ENCODE measurements at places on chromosomes 5 and 9. TPM values are rescaled to one million over a fixed set of nuclear protein-coding genes. Genes with fewer than 3 reads are reported as not detected.

DNA sequence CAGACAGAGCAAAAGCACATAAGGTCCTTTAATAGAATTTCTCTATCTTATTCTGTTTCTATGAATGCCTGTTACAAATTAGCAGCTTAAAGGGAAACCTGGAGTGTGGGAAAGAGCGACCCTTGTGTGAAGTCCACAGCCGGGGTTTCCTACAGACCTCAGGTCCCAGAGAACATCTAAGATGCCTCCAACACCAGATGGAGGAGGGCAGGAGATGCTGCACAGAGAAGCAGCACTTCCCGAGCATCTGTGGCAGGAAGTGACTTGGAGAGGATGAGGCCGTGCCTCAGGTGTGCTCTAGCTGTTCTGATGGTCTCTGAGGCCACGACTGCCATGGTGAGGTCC, 26.8 kb downstream of the IRF1 start:
- DNase-seq, result no peak

GRCh38 chr5:157987259-157987658, 128.3 kb upstream of the CLINT1 start:
- no peak for DNase-seq

DNA sequence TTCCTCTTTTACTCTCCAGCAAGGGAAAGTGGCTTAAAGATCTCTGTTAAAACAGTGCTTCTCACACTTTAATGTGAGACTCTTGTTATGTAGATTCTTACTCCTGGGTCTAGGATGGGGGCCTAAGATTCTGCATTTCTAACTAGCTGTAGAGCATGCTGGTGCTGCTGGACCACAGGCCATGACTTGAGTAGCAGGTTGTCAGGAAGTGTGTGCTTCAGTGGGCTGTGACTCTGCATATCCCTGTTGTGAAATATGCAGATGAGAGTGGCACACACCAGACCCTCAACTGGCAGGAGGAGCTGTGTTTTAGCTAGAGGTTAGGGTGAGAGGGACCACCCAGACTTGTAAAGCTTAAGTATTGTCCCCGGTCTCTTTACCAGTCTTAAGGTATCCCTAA, 191.1 kb upstream of the DMRT1 start:
- DNase-seq, result no peak

DNA sequence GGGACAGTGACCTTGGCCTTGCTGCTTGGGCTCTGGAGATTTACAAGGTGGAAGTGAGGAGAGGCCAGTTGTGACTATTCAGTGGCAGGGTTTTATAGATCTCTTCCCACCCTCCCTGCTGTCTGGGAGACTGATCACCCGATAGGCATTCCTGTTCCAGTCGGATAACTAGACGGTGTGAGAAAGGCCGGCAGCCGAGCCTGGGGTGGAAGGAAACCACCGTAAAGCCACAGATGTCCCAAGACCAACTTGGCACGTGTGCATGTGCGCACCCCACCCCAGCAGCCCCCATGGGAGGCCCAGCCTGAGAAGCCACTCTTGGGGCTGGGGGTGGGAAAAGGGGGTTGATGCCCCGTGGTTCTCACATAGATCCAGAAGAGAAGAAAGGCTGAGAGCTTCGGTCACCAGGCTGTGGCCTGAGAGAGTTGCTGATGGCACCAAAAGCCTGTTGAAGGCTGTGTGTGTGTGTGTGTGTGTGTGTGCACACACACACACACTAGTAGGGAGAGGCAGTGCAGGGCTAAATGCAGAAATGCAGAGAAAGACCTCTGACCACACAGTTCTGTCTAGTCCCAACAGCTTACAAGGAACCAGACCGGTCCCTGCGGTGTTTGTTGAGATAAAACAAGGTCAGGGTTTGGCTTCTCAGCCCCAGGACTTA, 225.8 kb downstream of the FANCC start:
- DNase-seq, result no peak

Gene NCBP1
- 53.5 TPM for total RNA-seq

DNA sequence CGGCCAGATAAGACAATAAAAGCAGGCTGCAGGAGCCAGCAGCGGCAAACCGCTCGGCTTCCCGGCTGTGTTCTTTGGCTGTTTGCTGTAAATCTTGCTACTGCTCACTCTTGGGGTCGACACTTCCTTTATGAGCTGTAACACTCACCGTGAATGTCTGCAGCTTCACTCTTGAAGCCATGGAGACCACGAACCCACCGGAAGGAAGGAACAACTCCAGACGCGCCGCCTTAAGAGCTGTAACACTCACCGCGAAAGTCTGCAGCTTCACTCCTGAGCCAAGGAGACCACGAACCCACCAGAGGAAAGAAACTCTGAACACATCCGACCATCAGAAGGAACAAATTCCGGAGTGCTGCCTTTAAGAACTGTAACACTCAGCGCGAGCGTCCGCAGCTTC, 451.7 kb downstream of the AGTPBP1 start:
- no peak for DNase-seq

- peak; percentile 92 for DNase-seq
These were observed 725 bp downstream of the NDUFB6 start for GRCh38 chr9:32571969-32572899.

- DNase-seq, result no peak
These were observed 44.1 kb downstream of the SLC22A5 start for GRCh38 chr5:132413567-132413966.

GRCh38 chr5:142749321-142749720, 20.9 kb upstream of the ARHGAP26 start:
- no peak for DNase-seq

- no peak for DNase-seq
These were observed 139.5 kb upstream of the KLF9 start for GRCh38 chr9:70553707-70554673.

Gene CSF1R
- total RNA-seq, result 0.45 TPM

Gene C9orf152
- not detected for total RNA-seq

Gene BASP1
- 0.93 TPM for total RNA-seq

GRCh38 chr5:13552361-13552760, 392.1 kb downstream of the DNAH5 start:
- DNase-seq, result no peak

GRCh38 chr5:32057187-32058096, 116.7 kb downstream of the GOLPH3 start:
- no peak for DNase-seq

GRCh38 chr5:170628028-170628427, 124.2 kb downstream of the KCNIP1 start:
- DNase-seq, result no peak

Gene PIK3R1
- 455 TPM for total RNA-seq

- no peak for DNase-seq
These were observed 11.1 kb downstream of the ZNF608 start for GRCh38 chr5:124735169-124735858.

- DNase-seq, result no peak
These were observed 84.6 kb upstream of the FBXW11 start for GRCh38 chr5:172090976-172091547.

GRCh38 chr9:89603767-89604665, 796 bp upstream of the GADD45G start:
- DNase-seq, result peak; percentile 58

DNA sequence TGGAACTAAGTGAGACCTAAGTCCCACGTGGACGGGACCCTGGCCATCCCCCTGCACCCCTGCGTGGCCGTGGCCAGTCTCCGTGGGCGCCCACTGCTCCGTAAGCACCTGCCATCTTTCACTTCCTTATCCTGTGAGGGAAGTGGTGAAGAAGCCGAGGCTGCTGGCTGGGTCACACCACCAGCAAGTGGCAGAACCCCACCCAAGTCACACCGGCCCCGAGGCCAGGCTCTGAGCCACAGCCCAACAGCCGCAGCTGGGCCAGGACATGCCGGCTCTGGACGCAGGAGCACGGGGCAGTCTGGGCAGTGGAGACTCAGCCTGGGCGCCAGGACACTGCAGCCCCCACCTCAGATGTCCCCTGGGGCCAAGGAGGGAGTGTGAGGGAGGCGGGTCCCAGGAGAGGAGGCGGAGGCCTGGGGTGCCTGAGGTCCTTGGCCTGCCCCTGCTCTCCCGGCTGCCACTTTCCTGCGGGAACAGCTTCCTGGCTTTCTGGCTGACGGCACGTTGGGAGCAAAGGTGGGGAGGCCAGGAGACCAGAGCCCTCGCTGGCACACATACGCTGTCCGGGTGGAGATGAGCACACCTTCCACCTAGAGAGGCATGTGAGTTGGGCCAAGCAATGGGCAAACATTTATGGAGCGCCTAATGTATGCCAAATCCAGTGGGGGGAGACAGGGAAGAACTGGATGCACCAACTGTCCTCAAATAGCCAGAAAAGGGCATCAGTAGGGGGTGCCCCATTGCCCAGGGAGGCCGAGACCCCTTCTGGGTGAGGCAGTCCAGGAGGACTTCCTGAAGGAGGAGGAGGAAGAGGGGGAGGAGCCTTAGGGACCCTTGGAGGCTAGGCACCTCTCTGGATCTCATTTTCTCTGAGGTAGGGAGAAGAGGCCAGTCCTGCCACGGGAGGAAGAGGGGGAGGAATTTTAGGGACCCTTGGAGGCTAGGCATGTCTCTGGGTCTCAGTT, 43.9 kb upstream of the EGFL7 start:
- DNase-seq, result no peak

DNA sequence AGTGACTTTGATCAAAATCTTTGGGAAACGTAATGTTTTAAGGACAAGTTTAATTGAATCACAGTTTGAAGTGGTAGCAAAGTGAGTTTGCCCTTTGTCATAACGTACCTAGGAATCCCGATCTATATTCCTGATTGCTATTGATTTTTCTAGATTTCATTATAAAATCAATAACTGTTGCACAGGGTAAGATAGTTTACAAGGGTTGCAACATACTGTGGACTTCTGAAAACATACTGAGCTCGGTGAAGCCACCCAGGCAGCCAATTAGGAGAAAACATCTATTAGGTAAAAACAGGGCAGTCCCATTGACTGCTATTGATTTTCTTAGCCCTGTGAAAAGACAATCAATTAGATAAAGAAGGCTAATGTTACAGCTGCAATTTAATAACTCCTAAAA, 659.9 kb downstream of the ISL1 start:
- no peak for DNase-seq

- no peak for DNase-seq
These were observed 7.7 kb downstream of the FGFR4 start for GRCh38 chr5:177094224-177095087.

DNA sequence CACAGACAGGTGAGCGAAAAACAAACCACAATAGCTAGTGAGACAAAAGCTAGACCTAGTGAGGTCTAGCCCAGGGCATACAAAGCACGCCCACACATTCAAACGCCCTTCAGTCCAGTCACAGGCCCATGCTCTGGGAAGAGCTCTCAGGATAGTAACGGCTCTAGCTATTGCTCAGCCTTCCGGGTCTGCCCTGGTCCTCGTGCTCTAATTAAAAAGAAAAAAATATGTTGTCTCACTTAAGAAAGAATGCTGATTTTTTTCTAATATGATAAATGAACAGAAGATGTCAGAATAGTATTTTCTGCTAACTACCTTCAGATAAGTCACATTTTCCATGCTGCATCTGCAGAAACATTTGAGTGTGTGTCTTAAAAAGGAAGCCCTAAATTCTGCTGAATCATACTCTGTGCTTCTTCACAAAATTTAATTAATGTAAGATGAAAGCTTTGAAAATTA, 94.5 kb downstream of the PLPP1 start:
- DNase-seq, result no peak

DNA sequence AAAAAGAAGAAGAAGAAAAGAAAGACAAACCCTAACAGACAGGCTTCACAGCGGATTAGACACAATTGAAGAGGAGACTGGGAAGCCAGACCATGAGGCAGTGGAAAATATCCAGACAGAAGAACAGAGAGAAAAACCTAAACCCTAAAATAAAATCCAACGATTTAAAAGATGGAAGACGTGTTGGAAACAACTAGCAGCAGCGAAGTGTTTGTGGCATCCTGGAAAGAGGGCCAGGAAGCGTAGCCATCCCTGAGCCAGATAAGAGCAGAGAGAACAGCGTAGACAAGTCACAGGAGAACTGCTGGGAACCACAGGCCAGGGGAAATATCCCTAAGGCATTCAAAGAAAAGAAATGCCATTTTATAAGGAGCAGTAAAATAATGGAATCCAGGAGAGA, 39.7 kb upstream of the NKD2 start:
- no peak for DNase-seq

- peak; percentile 49 for DNase-seq
These were observed 86.4 kb downstream of the MED10 start for GRCh38 chr5:6291961-6292360.

Gene SEC16A
- total RNA-seq, result 73.0 TPM

DNA sequence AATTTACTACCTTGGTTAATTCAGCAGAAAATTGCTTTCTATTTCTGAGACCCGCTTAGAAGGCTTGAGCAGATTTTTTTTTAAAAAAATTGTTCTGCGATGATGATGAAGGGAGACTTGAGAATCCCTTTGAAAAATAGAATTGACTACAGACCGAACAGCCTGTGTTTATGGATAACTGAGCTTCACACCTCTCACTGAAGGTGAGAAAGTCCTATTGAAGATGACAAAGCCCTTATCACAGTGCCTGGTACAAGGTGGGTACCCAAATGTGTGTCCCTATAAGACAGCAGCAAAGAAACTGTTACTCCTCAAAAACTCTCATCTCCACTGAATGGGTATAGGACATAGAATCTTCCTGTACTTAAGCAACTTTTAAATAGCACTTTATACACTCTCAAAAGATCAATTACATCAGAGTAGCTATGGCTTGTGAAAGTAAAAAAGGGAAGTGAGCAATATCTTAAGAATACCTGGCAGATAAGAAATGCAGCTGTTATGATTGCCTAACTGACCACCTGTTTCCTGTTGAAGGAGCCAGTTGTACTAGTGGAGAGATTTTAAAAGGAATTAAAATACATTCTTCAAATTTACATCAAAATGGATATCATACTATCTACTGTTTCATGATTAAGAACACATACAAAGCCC, 419.7 kb downstream of the CHSY3 start:
- no peak for DNase-seq

Gene LRRC19
- total RNA-seq, result not detected

Gene OTULINL
- total RNA-seq, result 60.9 TPM

Gene FRMD3
- total RNA-seq, result 0.53 TPM

GRCh38 chr9:14749741-14750211, 27.2 kb upstream of the CER1 start:
- no peak for DNase-seq

Gene AQP7
- 0.25 TPM for total RNA-seq

GRCh38 chr9:26675035-26675434, 217.6 kb downstream of the CAAP1 start:
- no peak for DNase-seq

Gene FBXW2
- total RNA-seq, result 58.7 TPM

DNA sequence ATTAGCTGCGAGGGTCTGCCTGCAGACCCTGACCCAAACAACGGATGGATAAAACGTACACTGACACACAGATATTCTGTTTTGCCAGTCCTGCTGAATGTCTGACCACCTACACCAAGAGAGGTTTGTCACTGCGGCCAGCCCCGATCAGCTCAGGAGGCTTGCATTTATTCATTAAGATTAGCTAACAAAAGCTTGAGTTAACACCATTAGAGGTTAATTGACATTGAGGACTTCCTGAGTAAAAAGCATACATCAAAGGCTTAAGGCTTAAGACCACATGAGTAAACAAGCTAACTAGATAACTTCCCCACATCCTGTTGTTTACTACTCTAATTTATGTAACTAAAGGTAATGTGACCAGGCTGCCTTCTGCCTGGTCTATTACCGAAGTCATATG, 198.1 kb upstream of the TRPC7 start:
- no peak for DNase-seq
